Glomerular endothelial cell (primary cell): ENCODE measurements at places on chromosomes 12 and 14.

DNA sequence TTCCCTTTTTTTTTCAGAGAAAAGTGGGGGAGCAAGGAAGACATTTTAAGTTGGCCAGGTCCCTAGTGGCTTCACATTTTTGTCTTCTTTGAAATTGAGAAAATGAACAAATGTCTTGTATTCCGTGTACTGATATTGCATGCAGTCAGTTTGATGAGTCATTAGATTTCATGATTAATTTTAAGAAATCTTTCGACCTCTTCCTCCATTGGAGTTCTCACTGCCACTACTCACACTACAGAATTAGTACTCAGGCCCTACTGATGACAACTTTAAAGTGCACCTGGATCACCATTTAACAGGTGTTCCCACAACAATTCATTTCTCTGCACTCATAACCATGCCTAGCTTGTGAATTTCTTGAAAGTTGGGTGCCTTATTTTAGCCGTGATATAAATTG is 50.5 kb downstream of the SAMD4A start:
- no peak for DNase-seq

- DNase-seq, result no peak
These were observed 7.7 kb downstream of the CISTR start for GRCh38 chr12:53744130-53744441.

DNA sequence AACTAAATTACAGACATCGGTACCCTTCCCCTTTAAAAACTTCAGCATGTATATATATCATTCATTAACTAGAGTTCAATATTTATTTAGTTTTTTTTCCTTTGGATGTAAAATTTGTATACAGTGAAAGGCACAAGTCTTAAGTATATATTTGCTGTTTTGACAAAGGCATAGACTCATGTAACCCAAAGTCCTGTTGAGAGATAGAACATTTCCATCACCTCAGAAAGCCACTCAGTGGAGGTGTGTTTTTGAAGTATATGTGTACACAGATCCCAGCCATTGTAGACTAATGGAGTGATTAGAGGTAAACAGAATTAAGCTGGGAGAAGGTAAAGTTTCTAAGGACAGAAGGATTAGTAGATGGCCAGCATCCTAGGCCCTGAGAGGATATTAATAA is 15.4 kb downstream of the RDH12 start:
- no peak for DNase-seq

DNA sequence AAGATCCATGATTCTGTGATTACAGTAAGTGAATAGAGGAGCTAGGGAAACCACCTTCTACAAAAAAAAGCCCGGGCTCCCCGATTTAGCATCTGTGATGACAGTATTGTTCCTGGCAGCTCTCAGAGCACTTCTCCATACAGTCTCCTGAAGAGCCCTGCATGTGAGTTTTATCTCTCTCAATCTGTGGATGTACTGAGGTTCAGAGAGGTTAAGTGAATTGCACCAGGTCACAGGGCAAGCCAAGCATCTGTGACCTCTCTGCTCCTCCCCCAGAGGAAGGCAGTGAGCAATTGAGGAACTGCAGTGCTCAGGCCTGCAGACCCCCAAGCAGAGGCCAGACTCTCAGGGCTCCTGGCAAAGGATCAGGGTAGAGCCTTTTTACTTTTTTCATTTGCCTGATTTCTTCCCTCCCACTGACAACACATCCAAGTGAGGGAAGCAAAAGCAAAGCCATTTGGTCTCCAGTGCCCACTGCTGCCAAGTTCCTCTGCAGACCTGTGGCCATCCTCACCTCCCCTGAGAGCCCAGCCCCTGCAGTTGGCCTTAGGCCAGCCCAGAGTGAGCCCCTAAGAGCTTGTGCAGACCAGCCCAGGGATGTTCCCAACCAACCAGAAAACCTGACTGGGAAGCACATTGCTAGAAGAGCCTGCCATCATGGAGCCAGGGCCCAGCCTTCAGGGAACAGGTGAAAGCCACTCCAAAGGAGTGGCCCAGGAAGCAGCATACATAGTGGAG is 47.6 kb upstream of the PNMA1 start:
- DNase-seq, result no peak

- no peak for DNase-seq
These were observed 60.5 kb downstream of the ATG14 start for GRCh38 chr14:55351111-55351510.

GRCh38 chr12:23423097-23423687 is 526.3 kb downstream of the SOX5 start:
- DNase-seq, result no peak

DNA sequence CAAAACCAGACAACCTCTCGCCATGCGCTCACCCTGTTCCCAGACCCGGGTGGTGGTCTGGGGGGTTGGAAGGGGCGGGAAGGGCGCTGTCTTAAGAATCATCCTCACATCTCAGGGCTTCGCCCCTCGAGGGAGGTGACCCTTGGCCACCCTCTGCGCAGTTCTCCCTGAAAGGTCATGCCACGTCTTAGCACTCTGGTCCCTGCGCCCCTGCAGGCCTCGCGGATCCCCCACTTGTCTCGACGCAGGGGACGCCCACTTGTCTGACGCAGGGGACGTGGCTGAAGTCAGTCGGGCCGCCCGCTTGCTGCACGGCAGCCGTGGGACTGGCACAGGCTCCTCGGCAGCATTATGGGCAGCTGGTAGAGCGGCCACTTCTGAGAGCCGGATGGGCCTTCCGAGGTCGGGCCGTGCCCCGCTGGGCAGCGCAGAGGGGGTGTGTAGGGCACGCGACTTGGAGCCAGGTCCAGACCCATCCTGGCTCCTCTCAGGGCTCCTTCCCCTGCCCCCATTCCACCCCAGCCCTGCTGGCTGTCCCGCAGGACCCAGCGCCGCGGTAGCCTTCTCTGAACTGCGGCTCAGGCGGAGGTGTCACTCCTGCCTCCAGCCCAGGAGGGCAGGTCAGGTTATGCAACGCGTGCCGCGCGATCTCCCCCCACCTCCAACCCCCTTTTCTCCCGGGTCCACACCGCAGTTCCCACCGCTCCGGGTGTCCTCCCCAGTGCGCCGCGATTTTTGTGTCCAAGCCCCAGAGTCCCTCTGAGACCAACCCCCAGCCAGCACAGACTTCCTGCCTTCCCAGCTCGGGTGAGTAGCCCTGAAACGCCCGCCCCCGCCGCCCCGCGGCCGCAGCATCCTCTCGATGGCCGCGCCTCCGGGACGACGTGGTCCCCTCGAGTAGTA is 40.9 kb upstream of the CAPRIN2 start:
- no peak for DNase-seq

- no peak for DNase-seq
These were observed 30.8 kb upstream of the TBC1D30 start for GRCh38 chr12:64793610-64794009.

DNA sequence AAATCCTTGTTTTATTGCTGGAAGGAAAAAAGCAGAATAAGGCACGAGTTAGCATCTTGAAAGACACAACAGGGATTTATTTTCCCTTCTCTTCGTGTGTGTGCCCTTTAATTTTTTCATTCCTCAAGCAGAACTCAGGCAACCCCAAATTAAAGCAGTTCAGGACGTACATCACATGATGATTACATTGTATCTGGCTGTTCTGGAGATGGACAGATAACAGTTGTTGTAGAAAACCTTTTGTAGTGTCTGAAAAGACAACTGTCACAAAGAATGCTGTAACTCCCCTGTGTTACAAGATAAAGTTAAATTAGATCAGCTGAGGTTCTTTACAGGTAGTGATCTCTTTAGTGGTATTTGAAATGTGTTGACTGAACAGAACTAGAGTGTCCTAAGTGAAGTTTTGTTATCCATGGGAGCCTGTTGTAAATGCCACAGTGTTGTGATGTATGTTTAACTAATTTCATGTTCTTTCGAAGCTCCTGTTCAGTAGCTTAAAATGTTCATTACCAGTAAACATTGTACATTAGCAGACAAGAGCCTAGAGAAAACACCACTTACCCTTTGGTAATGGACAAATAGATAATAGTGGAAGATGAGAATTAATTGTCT is 58.5 kb downstream of the TMTC2 start:
- no peak for DNase-seq

GRCh38 chr14:105577314-105577861 is 51.0 kb downstream of the TMEM121 start:
- DNase-seq, result no peak

DNA sequence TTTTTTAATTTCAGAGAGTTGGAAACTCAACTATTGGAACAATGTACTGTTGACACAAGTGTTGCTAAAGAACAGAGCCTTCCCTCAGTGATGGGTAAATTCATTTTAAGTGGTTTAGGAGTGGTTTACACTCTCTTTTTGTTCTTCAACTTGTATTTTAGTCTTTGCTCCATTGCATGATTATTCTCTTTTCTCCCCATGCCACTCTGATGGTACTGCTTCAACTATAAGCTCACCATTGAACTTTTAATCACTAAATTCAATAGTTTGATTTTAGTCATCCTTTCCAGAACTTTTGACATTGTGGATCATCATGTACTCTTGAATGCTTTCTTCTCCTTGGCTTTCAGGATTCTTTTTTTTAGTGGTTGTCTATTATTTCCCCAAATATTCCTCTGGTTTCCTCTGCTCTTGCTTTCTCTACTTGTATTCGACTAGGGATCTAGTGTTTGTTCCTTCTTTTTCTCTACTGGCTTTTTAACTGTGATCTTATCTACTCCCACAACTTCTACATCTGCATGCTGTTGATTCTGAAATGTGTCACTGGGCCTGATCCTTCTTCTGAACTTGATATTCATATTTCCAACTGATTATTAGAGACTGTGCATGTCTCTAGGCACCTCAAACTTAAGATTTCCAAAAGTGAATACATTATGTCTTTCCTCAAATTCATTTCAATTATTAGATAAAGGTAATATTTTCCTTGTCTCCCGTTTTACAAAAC is 15.4 kb downstream of the ACTR10 start:
- no peak for DNase-seq
